ENCODE measurements at places on chromosomes 11 and 22. TPM values are rescaled to one million over a fixed set of nuclear protein-coding genes. Genes with fewer than 3 reads are reported as not detected.

DNA sequence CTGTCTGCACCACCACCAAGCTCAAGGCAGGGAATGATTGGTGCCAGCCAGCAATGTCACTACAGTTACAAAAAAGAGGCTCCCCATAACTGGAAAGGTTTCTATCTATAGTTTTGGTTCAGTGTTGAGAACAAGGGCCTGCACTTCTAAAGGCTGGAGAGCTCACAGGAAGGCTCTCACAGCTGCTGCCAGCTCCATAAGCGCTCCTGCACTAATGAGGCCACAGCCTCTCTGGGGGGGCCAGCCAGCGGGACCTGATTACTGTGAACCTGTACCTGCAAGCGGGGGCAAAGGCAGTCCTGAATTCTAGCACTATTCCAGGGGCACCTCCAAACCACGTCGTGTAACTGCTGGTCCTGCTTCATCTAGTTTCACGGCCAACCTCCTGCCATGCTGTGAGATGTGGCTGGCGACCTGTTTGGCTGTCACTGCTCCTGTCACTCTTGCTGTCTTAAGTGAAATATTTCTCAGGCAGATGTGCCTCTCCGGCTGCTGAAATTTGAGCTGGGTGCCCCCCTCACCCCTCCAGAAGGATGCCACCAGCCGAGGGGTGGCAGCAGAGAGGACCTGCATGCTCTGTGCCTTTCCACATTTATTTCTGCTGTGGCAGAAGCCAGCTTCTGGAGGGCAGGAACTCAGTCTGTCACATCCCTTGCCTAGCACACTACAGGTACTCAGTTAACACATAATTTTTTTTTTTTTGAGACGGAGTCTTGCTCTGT lies 53.3 kb upstream of the ARFGAP3 start:
- DNase-seq: no peak

DNA sequence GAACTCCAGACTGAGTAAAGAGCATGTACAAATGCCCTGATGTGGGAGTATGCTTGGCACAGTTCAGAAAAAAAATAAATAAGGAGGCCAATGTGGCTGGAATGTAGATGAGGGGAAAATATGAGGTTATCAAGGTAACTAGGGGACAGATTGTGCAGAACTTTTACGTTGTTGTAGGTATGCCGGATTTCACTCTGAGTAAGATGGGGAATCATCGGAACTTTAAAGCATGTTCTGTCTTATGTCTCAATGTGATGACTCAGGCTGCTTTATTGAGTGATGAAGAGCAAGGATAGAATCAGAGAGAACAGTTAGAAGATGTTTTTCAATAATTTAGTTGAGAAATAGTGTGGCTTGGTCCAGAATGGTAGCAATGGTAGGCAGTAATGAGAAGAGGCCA lies 130.4 kb downstream of the C11orf87 start:
- no peak for DNase-seq

DNA sequence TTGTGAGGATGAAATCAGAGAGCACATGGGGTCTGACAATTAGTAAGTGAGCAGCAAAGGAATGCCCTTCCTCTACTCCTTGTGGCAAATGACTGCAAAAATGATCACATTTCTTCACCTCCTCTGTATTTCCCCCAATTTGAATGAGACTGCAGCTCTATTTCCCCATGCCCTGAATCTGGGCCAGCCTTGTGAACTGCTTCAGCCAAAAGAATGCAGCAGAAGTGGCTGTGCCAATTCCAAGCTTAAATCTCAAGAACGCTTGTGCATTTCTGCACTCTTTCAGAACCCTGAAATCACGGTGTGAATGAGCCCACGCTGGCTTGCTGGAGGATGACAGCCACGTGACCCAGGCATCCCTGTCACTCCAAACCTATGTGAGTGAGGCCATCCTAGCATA lies 9.9 kb downstream of the SLC43A3 start:
- DNase-seq: no peak

DNA sequence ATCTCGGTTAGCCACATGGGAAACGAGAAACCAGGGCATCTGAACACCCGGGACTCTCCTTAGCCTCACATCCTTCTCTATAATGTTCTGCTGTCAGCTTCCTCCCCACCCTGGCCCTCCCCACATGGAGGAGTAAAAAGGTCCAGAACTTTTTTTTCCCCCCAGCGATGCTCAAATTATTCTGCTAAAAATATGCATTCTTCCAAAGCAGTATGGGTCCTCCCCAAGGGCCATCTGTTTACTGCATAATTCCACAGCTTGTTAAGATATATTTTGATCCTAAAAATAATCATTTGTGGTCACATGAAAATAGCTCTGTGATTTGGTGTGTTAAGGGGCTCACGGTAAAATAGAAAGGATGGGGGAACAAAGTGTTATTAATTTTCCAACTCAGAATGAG lies 281.5 kb upstream of the NARS2 start:
- DNase-seq: no peak

DNA sequence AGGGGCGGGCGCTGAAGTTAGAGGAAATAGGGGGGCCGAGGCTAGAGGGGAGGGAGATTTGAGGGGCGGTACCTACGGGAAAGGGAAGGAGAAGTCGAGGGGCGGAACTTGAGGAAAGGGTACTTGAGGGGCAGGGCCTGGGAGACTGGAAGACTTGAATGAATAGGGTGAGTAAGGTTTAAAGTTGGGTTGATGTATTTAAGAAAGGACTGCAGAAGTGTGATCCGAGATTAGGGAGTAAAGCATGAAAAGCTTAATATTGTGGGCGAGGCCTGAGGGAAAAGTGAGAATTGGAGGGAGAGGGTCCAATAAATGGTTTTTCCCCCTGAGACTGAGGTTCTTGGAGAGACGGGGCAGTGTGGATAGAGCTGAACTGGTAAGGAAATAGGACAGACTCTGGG lies 723 bp downstream of the HSCB start:
- DNase-seq: no peak

- peak; percentile 65 for DNase-seq
Measured at GRCh38 chr11:126416542-126417090, 61.1 kb downstream of the ST3GAL4 start.

GRCh38 chr22:19843107-19843856 lies 11.4 kb downstream of the GNB1L start:
- DNase-seq: no peak

DNA sequence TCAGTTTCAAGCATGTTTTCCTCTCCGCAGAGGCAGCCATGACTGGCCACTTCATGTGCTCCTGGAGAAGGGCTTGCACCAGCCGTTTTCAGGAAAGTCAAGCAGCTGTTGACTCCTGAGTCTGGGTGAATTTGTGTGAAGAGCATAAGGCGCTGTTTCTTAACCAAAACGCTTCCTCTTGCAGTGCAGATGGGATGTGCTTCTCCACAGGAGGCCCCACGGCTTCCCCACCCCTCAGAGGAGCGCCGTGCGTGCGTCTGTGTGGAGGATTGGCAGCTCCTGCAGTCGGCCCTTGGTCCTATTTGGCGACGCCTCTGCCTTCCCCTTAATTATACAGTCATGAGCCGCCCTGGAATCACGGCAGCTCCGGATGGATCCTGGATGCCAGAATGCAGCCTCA lies 54.1 kb upstream of the B3GAT1 start:
- no peak for DNase-seq

DNA sequence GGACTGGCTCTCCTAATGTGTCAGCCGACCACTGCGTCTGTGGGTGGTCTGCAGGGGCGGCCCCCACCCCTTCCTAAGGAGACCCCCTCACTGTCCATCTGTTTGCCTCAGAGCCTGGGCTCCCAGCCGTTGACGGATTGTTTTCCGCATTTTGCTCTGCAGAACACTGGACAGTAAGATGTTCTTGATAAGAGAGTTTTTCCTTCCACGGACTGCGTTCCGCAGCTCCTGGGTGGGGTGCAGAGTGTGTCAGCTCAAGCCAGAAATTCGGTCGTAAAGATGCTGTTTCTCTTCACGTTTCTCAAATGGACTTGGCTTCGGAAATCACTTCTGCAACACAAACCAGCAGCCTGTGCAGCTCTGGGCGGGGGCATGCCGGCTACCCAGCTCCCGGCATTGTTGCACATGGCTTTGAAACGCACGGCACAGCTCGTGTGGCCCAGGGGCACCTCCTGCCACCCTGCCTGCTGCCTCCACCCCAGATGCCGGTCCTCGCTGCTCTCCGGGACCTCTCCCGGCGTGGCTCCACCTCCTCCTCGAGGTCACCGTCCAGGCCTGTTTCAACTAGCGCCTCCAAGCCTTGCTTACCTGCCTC lies 2.9 kb upstream of the MRGPRG start:
- DNase-seq: no peak

DNA sequence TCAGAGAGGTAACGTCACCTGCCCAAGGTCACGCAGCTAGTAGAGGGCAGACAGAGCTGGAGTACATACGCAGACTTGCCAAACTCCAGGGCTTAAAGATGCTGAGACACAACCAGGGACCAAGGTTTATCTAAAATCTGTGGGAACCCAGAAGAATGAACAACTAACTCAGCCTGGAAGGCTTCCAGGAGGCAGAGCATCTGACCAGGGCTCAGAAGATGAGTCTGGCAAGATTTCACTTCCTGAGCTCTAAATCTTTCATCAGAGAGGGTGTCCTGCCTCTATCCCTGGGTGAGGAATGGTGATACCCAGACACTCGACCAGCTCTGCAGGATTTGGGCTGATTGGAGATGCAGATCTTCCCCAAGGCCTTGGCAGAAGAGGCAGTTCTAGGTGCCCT lies 9.1 kb downstream of the GAL3ST1 start:
- no peak for DNase-seq

- DNase-seq: no peak
Measured at GRCh38 chr22:40326905-40327735, 19.2 kb upstream of the ADSL start.

DNA sequence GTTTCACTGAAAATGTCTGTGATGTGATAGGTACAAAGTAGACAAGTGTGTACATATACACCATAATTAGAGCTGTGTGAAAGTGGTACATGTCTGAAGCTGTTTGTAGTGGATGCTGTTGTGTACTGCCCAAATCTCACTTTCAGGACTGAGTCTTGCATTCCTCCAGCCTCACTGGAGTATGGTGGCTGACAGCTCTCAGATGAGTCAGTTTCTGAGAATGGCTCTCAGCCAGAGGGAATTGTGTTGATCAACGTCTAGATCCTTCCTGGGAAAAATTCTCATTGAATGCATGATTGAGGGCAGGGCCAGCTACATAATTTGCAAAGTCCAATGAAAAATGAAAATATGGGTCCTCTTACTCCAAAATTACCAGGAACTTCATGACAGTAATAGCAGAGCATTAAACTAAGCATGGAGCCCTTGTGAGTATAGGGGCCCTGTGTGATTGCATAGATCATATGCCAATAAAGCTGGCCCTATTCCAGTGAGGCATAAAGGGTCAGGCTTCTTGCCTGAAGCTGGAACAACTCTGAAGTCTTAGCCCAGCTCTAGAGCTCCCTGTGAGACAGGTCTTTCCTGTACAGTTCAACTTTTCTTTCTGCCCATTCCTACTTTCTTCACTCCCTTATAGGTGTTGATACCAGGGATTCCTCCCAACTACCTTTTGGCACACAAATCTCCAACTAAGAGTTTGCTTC lies 10.8 kb upstream of the CYP2R1 start:
- DNase-seq: no peak

DNA sequence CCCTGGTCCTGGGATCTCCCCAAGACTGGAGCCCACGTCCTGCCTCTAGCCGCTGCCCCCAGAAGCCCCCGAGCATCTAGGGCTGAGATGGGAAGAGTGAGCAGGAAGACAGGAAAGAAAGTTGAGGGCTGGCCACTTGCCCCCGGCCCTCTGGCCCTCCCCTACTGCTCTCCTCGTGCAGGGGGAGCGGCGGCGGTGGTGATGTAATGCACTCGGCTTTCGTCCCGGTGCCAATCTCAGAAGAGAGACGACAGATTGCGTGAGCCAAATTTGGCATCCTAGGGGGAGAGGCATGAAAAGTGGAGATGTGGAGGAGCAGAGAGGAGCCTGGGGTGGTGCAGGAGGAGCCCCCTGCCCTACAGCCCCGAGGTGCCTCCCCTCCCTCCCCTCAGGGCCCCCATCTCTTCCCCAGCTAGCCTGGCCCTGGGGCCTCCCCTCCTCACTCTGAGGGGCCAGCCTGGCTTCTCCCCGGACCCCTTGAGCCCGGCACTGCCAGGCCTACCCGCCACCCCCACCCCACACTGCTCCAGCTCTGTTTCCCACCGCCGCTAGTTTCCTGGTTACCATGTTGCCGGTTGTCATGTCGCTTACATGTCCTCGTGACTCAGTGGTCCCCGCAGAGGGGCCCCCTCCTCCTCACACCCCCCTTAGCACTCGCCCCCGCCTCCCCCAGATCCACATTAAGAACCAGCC lies 2.5 kb downstream of the KCNJ4 start:
- no peak for DNase-seq

DNA sequence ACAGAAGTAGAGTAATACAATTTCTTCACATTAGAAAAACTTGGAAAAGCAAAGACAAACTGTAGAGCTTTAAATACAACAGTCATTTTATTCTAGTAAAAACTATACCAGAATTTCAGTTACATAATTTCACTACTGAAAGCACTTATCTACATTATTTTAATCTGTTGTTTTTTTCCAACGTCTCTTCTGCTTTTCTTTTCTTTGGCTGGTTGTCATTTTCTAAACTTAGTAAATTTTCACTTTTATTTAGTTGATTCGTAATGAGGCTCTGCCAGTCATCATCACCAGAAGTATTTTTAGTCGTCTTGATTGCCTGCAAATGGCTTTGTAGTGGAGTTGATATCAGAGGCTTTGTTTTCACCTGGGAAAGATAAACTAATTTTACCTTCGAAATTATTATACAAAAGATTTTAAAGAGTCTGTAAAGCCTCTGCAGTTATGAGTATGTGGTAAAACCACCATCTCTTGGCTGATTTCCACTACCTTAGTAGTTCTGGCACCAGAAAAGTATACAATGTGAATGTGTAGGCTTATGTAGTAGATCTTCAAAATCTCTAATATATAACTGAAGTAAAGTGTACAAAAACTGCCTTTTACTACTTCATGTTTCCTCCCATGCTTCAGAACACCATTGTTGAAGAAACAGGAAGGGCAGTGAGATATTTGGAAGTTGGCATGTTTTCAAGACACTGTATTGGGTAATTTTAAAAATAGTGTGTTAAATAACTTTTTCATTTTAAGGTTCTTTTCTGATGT lies 19.2 kb downstream of the EIF3M start:
- DNase-seq: no peak

GRCh38 chr11:103659206-103659618 lies 377.2 kb upstream of the DDI1 start:
- no peak for DNase-seq

DNA sequence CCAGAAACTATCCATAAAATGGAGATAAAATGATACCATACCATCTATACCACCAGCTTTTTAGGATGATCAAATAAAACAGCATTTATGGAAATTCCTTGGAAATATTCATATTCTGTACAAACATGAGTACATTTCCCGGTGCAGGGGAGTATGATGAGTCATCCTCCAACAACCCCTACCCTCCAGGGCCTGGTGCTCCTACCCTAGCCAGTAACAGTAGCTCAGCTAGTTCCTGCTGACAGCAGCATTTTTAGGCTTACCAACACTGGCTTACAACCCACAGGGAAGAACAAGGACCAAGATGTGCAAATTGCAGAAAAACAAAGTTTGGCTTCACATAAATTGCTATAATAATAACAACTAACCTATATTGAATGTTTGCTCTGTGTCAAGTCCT lies 406.2 kb upstream of the CADM1 start:
- no peak for DNase-seq

The YPEL4 gene
- not detected for total RNA-seq

The HEPN1 gene
- total RNA-seq: not detected

The GP1BB gene
- not detected for total RNA-seq

The SCUBE1 gene
- 0.39 TPM for total RNA-seq

The SAA2 gene
- not detected for total RNA-seq

The OR56A1 gene
- total RNA-seq: not detected

Data from activated naive CD4-positive, alpha-beta T cell treated with anti-CD3 and anti-CD28 coated beads, Interleukin-2, amount 50 U/mL, for 72 hours (primary cell).